Immature natural killer cell (primary cell): ENCODE measurements at places on chromosomes 16 and 17.

- DNase-seq = no peak
Observed at GRCh38 chr17:74924250-74924948, at the start of gene OTOP2. TSS of gene OTOP2 (plus strand) at chr17:74924273. CDS start at chr17:74924633, 360 bp downstream.

DNA sequence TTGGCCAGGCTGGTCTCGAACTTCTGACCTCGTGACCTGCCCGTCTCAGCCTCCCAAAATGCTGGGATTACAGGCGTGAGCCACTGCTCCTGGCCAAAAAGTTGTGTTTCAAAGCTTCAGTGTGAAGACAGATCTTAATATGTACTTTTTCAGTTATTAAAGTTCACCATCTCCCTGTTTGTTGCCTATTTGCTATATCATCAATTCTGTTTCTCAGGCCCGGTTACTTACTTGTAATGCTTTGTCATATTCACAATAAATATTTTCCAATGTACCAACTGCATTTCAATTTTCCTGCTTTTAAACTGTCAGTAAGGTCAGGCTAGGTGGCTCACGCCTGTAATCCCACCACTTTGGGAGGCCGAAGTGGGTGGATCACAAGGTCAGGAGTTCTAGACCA is 22.5 kb downstream of the FANCA start:
- DNase-seq = no peak

DNA sequence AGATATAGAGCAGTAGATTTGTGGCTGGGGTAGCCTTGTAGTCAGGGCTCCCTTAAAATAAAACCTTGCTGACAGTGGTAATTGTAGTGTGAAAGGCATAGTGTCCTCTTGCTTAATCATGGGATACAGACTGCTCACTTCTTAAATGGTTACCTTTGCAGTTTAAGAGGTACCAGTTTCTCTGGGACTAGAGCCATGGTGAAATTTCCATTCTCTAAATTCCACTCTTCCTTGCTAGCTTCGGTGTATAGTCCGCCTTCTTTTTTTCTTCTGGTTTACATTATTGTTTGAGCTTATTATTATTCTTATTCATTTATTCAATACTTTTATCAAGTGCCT is 1.6 kb downstream of the CCP110 start:
- no peak for DNase-seq

DNA sequence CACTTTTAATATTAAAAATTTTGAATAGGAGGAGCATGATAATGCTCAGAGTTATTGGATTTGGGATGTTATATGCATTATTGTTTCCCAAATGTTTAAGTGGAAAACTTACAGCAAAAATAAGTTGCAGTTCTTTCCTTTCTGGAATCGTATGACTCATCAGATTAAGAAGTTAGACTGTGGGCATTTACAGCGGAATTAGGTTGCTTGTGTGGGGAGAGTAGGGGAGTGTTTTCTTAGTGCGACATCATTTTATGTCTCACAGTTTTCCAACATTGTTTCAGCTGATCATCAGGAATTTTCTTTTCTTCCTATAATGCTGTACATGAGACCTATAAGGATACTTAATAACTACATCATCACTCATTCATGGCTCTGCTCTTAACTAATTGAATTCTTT is 1631.8 kb downstream of the CDH8 start:
- no peak for DNase-seq

- DNase-seq = no peak
Observed at GRCh38 chr16:25747160-25747758, 55.5 kb downstream of the HS3ST4 start.

DNA sequence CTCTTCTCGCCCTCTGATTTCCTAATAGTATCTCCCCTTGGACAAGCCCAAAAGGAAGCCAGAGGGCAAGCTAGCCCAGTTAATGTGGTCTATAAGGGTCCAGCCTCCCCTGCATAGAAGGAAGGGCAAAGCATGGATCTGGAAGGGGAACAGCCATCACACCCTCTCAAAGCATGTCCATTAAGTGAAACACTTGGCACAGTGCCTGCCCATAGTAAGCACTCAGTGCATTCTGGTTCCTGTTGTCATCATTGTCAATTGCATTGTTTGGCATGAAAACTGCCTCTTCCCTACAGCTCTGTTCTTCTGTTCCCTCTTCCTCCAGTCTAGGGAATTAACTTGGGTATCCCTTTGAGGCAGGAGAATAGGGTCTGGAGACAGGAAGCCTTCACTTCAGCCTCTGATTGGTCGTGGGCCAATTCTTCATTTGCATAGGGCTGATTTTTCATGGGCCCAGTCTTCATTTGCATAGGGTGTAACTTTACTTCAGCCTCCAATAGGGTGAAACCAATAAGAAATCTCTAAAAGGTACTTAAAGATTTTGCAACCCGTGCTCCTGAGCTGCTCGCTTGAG is 81.4 kb downstream of the C17orf67 start:
- no peak for DNase-seq

DNA sequence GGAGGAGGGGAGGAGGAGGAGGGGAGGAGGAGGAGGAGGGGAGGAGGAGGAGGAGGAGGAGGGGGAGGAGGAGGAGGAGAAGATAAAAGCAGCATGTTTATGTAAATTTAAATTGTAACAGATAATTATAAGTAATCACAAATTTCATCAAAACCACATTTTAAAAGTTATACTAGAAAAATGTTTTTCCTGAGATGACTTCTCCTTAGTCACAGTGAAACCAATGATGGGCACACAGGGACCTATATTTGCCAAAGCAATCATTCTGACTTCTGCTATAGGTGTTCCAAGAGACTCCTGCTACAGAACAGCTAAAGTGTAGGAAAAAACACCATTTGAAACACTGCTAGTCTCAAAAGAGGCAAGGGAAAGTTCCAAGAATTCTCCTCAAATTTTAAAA is 66.4 kb downstream of the CEP95 start:
- no peak for DNase-seq

GRCh38 chr17:5942687-5943086 is 127.5 kb upstream of the WSCD1 start:
- no peak for DNase-seq

DNA sequence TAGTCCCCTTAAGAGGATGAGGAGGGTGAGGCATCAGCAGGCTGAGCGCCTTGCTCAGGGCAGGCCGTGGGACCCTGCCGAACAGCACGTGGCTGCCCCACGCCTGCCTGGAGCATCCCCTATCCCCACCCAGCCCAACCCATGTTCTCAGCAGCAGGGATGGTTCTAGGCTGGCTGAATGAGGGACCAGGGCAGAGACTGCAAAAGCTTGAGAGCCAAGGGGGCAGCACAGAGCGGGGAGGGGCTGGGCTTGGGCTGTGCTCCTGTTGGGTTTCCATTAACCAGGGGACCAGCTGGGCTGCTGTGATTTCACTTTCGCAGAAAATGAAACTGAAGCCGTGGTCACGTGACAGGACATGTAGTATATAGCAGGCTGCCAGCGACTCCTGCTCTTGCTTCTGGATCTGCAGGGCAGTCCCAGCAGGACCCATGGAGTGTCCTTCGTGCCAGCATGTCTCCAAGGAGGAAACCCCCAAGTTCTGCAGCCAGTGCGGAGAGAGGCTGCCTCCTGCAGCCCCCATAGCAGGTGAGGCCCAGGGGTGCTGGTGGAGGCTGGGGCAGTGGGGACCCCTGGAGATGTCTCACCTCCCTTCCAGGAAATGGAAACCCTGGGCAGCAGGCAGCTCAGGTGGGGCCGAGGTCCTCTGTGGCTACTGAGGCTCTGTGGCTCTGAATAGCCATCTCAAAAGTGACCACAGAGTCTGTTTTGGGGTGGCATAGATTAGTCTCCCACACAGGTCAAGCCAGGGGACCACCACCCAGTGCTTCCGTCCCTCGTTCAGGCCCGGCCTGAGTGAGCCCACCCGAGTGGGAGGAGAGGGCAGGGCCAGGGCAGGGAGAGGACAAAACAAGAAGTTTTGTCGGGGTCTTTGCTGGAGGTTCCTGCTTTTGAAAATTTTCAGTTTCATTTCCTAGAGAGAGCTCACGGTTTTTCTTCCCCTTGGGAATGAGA is 2.9 kb downstream of the RNF213 start:
- DNase-seq = peak; percentile 86

- DNase-seq = no peak
Observed at GRCh38 chr16:22375117-22375962, 921 bp upstream of the CDR2 start.

GRCh38 chr17:33992113-33992512 is 263.0 kb upstream of the CCL2 start:
- DNase-seq = no peak

DNA sequence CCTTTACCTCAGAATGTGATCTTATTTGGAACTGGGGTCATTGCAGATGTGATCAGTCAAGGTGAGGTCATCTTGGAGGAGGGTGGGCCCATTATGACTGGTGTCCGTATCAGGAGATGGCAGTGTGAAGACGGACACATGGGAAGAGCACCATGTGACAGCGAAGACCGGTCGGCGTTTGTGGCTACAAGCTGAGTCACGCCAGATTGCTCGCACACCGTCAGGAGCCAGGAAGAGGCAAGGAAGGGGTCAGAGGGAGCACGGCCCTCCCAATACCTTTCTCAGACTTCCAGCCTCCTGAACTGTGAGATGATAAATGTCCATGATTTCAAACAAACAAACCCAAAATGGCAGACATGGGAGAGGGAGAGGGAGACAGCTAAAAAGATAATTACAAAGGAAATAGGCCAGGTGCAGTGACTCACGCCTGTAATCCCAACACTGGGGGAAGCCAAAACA is 13.2 kb downstream of the STARD3 start:
- no peak for DNase-seq

DNA sequence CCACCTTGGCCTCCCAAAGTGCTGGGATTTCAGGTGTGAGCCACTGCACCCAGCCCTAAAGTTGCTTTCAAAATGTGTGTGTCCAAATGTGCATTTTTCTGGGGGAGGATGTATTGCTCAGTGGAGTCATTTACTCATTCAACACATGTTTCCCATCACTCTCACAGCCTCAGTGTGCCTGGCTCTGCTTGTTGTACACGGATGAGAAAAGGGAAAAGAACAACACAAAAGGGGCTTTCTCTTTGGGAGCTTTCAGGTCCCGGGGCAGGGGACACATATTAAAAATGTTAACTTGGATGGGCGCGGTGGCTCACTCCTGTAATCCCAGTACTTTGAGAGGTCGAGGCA is 1.7 kb upstream of the PPL start:
- no peak for DNase-seq

GRCh38 chr17:81298991-81299738 is 4.1 kb upstream of the SLC38A10 start:
- DNase-seq = no peak

DNA sequence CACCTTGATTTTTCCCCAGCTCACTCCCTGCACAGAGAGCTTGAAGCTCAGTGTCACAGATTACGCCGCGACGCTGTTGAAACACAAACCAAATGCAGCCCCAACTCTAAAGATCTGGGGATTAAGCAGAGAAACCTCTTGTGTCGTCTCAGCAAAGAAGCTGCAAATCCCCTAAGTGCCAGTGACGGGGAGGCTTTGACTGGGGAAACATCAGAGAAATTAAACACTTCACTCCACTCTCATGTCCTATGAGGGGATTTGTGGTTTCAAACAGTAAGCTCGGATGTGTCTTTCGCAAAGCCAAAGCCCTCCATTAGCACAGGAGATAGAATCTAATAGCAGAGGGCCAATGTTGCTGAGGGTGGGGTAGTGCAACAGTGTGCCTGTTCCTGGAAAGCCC is 233.7 kb downstream of the HS3ST4 start:
- no peak for DNase-seq

GRCh38 chr17:39651923-39652586 is 13.1 kb upstream of the TCAP start:
- no peak for DNase-seq

DNA sequence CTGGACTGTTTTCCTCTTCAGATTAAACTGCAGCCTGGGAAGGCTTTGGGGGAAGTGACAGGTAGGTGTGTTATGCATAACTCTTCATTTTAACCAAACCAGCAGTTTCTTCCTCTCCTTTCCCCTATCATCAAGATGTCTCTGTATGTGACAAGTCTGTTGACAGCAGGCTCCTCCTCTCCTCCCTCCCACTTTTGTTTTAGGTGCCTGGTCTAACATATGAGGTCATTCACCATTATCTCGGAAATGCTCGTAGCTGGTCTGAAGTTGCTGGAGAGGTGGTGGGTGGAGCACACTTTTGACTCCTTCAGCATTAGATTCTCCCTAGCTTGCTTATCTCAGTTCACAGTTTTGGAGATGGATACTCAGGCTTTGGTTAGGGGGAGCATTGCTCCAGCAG is 571.0 kb upstream of the EEF2KMT start:
- no peak for DNase-seq

DNA sequence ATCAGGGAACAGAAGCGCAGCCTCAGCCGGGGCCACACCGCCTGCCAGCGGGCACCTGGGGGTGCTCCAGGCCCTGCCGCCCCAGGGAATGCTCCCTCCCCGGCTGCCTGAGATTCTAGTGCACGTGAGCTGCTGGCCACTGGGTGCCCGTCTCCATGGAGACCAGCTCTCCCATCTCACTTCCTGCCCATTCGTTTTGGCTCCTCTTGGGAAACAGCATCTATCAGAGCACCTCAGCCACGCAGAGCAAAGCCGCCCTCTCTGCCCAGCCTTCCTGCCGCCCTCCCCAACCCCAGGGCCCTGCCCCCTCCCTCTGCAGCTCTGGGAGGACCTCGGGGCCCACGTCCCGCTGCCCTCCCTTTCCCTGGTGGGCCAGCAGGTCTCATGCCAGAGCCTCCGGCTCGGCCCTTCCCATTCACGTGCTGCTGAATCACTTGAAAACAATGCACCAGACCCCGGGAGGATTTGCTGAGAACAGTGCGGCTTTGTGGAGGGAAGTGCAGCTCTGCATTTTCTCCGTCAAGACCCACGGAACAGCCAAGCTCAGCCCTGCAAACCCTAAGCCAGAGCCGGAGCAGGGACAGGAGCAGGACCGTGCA is 19.4 kb downstream of the CEP295NL start:
- no peak for DNase-seq

DNA sequence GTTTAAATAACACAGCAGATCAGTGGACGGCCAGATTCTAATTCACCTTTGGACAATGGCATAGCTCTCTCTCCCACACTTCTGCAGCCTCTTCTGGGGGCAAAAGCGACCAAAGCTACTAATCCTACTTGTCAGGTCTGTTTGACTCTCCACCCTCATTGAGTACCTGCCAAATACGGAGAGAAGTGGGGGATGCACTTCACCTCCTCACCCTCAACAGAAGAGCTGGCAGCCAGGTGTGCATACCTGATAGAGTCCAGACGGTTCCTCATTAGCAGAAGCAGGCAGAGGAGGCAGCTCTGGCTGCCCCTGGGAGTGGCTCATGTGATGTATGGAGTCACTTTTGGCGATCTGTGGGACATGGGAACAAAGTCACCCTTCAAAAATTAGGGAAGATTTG is 4.9 kb downstream of the DNAH3 start:
- DNase-seq = no peak

- DNase-seq = no peak
Observed at GRCh38 chr16:48555155-48555554, 54.8 kb downstream of the N4BP1 start.
